ENCODE measurements at places on chromosomes 12 and 14.

DNA sequence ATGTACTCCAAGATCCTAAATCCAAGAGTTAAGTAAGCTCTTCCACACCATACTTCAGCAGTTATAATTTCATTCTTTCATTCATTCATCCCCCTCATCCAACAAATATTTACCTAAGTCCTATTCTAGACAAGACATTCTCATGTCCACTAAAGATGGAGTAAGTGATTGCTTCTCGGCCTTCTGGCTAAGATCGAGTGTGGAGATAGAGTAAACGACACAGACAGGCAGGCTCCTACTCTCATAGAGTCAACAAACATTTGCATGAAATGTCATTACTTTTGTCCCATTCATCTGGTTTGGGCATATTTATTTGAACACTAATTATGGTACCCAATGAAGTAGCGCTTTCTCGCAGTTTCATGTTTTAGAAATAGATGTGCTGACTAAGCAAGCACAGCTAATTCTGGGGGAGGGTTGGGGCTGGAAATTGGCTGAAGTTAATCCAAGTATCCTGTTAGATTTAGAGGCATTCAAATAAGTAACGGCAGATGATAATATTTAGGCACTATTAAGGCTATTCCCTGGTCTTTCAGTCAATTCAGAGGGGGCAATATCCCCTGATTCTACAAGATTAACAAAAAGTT, 176.5 kb downstream of the CEP128 start:
- DNase-seq = peak; percentile 39

GRCh38 chr12:49451468-49452259, 84.4 kb downstream of the SPATS2 start:
- DNase-seq = no peak

GRCh38 chr12:56081393-56082347, 1.7 kb downstream of the ERBB3 start:
- DNase-seq = no peak

- DNase-seq = no peak
Observed at GRCh38 chr12:101619026-101619786, 24.4 kb downstream of the MYBPC1 start.

DNA sequence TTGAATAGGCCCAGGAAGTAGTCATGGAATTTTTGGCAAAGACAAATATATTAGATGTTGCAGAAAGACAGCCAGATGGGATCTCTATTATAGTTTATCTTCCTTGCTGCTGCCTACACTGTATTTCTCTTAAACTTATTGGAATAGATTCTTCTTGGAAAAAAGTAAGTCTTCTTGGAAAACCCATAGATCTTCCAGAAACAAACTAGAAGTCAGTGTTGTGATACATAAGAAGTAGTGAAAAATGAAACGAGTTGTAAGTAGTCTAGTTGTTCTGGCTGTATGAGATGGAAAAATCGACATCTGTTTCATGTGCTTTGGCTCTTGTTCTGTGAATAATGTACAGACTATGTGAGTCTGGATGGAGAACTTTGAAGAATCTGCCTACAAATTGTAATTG, 29.0 kb downstream of the GLIPR1L2 start:
- peak; percentile 31 for DNase-seq

DNA sequence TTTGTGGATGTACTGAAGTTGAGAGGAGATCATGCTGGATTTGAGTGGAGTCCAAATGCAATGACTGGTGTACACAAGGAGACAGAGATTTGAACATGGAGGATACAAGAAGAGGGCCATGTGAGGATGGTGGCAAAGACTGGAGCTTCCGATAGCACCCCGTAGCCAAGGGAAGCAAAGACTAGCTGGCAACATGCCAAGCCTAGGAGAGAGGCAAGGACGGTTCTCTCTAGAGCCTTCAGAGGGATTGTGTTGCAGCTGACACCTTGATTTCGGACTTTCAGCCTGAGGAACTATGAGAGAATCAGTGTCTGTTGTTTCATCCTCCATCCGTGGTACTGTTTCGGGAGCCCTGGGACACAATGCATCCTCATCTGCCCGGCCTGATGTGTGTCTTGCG, 202.5 kb downstream of the SLC15A4 start:
- no peak for DNase-seq

DNA sequence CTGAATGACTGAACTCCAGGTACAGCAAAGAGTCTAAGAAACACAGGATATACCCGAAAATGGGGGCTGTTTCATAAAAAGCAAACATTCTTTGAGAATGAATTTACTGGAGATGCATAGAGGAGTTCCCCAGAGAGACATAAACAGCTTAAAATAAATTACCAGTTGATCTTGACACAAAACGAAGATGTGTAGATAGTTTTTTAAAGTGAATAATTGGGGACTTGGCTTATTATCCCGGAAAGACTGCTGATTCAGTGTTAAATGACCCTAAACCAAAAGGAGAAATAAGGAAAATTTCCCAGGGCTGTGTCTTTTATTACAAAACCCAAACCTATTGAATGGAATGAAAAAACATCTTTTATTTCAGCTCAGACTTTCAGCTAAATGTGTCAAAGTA, 1052.8 kb upstream of the TMEM132C start:
- DNase-seq = peak; percentile 10

DNA sequence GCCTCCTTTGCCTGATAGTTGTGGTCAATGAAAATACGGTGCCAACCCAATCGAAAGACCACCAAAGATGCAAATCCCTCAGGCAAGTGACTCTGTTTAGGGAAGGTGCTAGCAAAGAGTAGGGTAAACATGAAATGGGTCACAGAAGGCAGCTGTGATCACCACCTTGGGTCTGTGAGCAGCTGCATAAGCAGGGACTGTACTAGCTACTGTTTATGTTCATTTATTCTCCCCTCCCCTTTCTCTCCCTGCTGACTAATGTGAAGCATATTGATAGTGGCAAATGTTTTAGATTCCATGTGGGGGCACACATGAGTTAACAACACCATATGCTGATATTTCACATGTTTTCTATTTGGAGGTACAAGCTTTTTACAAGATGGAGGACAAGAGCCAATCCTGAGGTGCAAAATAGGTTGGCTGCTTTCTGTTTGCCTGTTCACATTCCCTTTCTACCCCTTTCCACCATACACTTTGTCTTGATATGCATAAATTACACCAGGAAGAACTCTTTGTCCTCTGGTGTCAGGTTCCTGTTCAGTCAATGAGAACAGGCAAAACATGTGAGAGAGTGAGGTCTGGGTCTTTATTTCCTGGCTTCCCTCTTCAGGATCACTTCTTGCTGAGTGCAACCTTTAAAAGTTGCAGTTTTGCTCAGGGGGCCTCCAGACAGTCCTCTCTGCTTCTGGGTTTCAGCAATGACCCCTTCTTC, 71.1 kb downstream of the AVPR1A start:
- peak; percentile 11 for DNase-seq

GRCh38 chr14:48686650-48687049, 899.5 kb downstream of the RPS29 start:
- no peak for DNase-seq
